SK-N-SH (cell line): ENCODE measurements at places on chromosomes 11 and 22. TPM values are rescaled to one million over a fixed set of nuclear protein-coding genes. Genes with fewer than 3 reads are reported as not detected.

DNA sequence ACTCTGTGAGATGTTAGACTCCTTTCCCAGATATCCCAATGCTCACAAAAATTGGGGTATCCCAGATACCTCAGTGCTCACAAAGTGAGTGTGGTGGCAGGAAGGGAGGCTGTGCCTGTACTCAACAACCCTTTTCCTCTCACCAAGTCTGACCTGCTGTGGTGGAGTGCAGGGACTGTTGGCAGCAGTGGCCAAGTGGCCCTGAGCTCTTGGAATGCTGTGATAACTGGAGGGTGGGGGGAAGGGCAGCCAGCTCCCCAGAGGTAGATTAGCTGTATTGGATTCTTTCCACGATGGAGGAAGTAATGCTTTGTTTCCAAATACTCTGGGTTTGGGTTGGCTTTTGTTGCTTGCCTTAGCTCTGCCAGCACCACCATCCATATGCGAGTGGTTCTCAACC is 46.0 kb upstream of the OR9Q1 start:
- no peak for DNase-seq
- H3K4me1 ChIP-seq, result no peaks in the 10 kb centered on the region
- no peak overlapping the region for H3K27ac ChIP-seq
- H3K27me3 ChIP-seq, result peaks cover 5% of the 10 kb centered on the region; the same call in 1 of the 2 replicates
- H3K4me3 ChIP-seq, result no peak overlapping the region
- H3K36me3 ChIP-seq, result no peaks in the 10 kb centered on the region

EIF3D gene
- 423 and 498 TPM in 2 replicates for polyA plus RNA-seq

DNA sequence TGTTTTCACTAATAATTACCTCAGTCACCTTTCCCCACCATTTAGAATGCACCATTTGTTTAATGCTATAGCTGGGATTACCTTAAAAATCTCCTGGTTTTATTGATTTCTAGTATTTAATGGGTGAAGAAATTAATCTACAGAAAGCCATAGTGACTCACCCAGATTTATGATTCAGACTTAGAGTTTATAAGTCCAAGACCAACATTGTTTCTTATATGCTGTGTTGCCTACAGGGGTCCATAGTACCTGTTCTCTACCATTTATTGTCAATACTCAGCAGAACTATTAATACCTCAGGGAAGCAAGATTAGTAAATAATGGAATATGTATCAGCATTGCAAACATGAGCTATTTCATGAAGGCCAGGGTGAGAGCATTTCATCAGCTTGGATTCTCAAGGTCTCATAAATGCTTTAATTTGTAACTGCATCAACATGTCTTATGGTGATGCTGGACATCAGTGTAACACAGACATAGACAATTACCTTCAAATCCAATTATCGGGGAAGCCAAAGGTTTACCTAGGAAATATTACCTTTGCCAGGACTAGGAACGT is 8.0 kb upstream of the MS4A7 start:
- no peak overlapping the region for H3K27ac ChIP-seq
- H3K4me1 ChIP-seq, result no peaks in the 10 kb centered on the region
- H3K27me3 ChIP-seq, result peaks cover 14% of the 10 kb centered on the region
- no peak for DNase-seq
- H3K36me3 ChIP-seq, result no peaks in the 10 kb centered on the region
- no peak overlapping the region for H3K4me3 ChIP-seq

BIRC3 gene
- polyA plus RNA-seq, result 0.46 and 0.62 TPM in 2 replicates

POU2AF3 gene
- 0.07 and 0.18 TPM in 2 replicates for polyA plus RNA-seq

DNA sequence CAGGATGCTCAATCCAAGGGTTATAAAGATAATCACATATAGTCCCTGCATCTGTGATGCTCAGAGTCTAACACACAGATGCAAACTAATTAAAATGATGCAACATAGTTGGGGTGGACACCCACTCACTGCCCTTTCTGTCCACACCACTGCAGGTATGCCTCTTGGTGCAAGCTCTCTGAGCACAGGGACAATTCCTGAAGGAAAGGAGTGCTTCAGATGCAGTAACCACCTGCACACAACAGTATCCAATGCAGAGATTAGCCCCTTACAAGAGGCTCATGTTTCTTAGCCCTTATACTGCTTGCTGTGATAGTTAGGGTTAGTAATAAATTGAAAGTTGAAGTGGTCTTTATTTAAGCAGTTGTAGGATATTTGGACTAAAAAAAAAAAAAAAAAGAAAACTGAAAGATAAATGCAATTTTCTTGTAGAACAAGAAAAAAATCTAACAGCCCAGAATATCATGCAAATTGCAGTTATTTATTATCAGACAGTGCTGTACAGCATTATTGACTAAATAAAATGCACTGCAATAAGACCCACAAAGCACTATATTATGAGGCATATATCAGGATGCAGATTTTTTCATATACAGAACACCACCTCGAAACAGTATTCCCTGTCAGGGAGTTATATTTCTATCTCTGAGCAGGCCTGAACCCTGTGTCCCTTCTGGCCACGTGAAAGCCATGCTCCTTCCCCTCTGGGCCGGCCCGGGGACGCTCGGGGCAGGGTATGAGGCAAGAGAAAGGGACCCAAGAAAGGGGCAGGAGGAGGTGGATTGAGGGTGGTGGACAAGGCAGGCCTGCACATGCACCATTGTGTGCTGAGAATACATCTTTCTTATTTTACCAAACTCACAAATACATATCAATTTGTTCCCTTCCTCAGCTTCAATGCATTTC is 260.2 kb downstream of the OPCML start:
- H3K27ac ChIP-seq, result no peak overlapping the region
- H3K27me3 ChIP-seq, result no peaks in the 10 kb centered on the region
- DNase-seq, result no peak
- H3K36me3 ChIP-seq, result no peaks in the 10 kb centered on the region

GRCh38 chr22:24355574-24355973 is 71.8 kb upstream of the ADORA2A start:
- DNase-seq, result no peak
- H3K27me3 ChIP-seq, result no peaks in the 10 kb centered on the region
- H3K4me3 ChIP-seq, result no peak overlapping the region
- H3K36me3 ChIP-seq, result peaks cover 78% of the 10 kb centered on the region
- no peak overlapping the region for H3K27ac ChIP-seq

GRCh38 chr11:69670158-69670845 is 4.9 kb downstream of the LTO1 start:
- no peak overlapping the region; the same call in 1 of the 2 replicates for H3K4me3 ChIP-seq
- peaks cover 20% of the 10 kb centered on the region for H3K4me1 ChIP-seq
- H3K27ac ChIP-seq, result peak overlapping the region; percentile 39; the same call in 1 of the 2 replicates
- H3K27me3 ChIP-seq, result no peaks in the 10 kb centered on the region

STIP1 gene
- polyA plus RNA-seq, result 163 TPM in 2 replicates
